Activated naive CD8-positive, alpha-beta T cell treated with anti-CD3 and anti-CD28 coated beads, Interleukin-2, amount 50 U/mL, for 24 hours (primary cell): ENCODE measurements at places on chromosomes 7 and 10.

GRCh38 chr7:90671571-90671970 is 75.5 kb downstream of the CDK14 start:
- no peak for DNase-seq

- DNase-seq = no peak
Measured at GRCh38 chr10:119942973-119943372, 50.4 kb downstream of the SEC23IP start.

DNA sequence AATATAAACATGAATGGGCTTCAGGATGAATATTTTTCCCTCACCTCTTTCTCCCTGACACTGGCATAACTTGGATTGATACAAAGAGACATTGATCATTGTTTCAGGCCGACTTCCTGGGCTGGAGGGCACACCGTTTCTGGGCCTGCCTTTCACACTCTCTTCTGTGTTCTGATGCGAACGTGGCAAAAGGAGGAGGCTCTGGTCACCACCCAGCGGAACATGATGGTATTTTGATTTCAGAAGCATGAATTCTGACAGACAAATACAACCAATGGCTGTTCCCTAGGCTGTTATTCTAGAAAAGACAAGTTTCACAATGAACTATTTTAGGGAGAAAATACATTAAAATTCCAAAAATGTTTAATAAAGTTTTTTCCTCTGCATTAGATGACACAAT is 534.5 kb upstream of the MKI67 start:
- DNase-seq = no peak

DNA sequence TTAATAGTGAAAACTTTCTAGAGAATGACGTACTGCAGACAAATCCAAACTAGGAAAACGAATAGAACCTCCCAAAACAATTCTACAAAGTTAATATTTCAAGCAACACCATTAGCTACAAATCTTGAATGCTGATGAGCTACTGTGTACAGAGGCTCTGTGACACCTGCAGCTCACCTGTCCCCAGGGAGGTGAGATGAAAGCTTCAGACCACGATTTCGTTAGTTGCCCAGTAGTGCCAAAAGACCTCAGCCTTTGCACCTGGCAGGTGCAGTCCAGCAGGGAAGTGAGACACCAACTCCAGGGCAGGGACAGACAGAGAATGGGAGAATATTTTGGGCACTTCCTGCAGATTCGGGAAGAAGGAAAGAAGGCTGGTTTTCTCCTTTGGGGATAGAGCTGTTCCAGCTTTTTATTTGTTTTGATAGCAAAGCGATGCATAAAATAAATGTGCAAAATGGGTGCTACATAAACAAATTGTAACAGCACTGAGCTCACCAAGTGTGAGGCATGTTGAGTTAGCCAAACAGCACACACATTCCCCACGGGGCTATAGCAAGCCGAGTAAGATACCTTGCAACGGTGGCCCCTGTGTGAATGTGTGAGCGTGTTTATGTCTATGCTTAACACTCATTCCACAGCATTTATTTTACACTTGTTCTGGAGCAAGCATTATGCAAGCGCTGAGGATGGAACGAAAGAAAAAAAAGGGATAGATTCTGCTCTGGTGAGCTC is 1024.8 kb upstream of the AUTS2 start:
- DNase-seq = no peak

DNA sequence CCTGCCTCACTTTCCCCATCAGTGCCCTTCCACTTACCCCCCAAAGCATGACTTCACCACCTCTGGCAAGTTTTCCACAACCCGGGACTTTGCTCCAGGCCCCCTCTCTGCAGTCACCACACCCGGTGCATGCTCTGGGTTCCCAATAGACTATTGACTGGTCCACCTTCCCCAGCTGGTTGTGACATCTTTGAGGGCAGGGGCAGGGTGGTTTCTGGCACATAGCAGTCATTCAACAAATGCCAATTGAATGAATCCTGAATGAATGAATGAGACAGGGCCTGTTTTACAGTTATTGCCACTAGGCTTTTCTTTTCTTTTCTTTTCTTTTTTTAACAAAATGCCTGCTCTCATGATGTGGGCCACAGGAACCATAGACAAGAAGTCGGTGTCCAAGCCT is 28.8 kb upstream of the DOCK1 start:
- no peak for DNase-seq

DNA sequence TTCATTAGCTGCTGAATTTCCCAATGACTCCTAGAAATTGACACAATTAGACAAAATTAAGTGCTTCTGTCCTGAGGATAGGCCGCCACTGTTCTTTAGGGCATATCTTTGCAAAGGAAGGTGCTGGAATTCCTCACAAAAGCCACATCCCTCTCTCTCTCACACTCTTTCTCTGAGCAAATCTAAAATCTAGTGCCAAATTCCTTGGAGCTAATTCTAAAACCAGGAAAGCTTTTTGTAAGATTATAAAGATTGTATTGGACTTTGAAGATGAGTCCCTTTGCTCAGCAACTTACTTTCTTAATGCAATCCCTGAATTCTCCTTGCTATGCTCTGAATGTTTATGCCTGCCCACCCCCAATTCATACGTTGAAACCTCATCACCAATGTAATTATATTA is 288.9 kb downstream of the KCNMA1 start:
- DNase-seq = no peak

DNA sequence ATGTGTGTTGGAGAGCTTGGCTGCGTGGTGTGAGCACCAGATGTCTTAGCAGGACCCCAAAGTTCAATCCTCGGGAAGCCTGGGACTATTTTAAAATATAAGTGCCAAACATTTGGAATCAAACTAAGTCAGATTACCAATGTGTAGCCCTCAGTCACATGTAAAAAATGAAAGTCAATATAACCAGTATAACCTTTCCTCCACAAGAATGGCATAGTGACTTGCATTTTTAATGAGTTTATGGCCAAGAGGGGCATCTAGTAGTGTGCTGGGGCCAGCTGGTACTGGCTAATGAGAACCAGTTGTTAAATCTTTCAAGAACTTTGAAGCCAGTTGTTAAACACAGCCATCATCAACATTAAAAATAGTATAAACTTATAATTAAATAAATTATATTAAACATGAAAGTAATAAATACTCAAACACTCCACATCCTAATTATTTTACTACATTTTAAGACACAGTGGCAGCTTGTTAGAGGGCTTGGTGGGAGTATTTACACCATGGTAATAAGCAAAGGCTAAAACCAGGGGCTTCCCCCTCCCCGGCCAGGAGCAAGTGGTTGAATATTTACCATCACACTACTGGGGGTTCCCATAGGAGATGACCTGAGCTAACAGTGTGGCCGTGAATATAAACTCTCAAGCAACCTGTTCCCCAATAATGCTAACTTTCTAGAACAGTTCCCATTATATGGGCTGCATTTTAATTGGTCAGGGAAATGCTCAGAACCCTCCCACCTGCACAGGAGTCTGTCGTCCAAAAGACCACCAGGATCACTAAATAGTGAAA is 7.9 kb upstream of the FAM170B start:
- DNase-seq = no peak

DNA sequence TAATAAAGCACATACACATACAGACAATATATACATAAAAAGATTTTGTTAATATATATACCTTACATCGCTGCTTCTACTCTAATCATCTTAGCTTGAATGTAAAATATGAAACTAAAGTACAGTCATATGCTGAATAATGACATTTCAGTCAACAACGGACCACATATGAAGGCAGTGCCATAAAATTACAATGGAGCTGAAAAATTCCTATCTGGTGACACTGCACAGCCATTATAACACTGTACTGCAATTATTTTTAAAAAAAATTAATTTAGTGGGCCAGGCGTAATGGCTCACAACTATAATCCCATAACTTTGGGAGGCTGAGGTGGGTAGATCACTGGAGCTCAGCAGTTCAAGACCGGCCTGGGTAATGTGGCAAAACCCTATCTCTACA is 122.3 kb downstream of the JMJD1C start:
- DNase-seq = no peak

DNA sequence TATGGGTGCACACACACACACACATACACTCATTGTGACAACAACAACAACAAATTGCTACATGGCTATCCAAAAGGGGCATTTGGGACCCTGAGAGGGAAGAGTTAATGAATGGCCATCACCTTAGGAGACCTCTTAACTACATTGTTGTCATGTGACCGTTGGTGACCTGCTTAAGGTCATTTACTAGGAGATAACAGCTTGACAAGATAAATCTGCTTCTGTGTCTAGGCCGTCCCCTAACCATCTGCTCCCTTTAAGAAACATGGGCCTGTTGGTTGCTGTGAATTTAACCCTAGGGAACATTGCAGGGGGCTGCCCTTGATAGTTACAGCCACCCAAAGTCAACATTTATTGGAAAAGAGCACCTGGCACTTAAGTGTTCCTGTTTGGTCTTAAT is 29.7 kb downstream of the C1QL3 start:
- no peak for DNase-seq

DNA sequence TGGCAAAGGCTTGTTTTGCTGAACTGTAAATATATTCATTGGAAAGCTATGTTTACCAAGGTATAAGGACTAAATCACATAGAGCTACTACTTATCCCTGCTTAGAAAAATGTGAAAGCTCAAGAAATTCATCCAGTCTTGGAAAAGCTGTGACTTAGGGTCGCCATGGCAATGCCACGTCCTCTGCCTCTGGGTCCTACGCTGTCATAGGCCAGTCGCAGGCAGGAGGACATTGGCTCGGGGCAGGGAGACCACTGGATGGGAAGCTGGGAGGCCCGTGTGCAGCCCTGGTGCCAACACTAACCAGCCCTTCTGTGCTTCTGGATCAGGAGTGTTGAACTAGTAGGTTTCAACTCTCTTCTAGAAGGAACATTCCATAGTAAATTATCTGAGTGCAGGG is 67.3 kb upstream of the PDZD8 start:
- no peak for DNase-seq

DNA sequence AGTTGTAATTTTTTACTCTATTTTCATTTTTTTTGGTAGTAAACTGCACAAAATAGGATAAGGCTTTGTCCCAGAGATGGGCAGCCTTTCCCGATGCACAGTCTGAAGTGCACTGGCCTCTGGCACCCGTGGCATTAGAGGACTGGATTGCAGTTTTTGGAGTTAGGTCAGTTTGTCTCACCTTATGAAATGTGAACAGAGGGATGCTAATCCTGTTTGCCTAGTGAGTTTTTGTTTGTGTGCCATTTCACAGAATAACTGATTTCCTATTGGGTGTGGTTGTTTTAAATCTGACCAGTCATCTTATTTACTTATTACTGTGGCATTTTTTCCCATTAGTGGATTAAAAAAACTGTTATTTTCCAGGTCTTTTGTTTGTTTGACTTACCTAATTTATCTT is 109.5 kb upstream of the GATA3 start:
- DNase-seq = no peak

- DNase-seq = peak; percentile 69
Measured at GRCh38 chr7:157851501-157852067, 514.8 kb downstream of the DNAJB6 start.

GRCh38 chr7:30842542-30843451 is 68.9 kb upstream of the AQP1 start:
- DNase-seq = no peak

DNA sequence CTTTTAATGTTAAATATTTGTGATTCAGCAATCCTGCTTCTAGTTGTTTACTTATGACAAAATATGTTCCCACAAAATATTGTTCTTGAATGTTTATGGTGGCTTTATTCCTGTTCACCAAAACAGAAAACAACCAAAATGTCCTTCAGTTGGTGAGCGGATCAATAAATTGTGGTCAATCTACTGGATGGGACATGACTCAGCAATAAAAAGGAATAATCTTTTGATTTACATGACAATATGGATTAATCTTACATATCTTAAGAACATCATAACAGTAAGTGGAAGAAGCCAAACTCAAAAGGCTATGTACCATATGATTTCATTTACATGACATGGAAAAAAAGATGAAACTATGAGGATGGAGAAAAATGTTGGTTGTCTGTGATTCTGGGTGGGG is 691.3 kb upstream of the GHITM start:
- DNase-seq = no peak

- no peak for DNase-seq
Measured at GRCh38 chr10:48751730-48752129, 67.1 kb downstream of the WDFY4 start.

DNA sequence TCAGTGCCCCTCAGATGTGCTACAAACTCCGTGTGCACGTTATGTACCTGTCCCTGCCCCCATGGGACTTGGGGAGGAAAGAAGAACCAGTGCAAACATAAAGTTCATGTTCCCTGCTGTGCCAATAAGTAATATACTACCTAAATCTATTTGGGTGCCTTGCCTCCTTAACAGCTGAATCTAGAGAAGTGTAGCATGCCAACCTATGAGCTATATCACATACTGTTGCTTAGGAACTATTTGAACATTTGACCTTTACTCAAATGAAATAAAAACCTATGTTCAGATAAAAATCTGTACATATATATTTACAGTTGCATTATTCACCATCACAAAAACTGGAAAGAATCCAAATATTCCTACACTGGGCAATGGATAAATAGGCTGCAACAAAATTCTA is 9.8 kb downstream of the POT1 start:
- no peak for DNase-seq

DNA sequence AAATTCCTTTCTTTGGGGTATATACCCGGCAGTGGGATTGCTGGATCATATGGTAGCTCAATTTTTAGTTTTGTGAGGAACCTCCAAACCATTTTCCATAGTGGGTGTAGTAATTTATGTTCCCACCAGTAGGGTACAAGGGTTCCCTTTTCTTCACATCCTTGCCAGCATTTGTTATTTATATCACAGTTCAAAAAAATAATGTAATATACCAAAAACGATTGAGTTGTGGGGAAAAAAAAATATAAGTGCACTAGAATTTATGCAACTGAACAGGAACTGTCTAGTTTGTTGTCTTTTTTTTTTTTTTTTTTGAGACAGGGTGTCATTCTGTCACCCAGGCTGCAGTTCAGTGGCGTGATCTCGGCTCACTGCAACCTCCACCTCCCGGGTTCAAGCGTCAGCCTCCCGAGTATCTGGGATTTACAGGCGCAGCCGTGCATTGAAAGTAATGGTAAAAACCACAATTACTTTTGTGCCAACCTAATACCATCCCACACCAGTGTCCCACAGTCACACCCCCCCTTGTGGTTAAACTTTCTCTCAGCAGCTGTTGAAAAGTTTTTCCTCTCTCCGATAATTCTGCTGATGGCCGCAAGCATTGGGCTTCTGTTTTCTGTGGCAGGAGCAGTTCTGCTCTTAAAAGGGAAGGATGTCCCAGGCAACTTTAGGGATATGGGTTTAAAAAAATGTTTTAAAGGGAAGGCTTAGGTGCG is 6.8 kb upstream of the LAT2 start:
- DNase-seq = no peak

DNA sequence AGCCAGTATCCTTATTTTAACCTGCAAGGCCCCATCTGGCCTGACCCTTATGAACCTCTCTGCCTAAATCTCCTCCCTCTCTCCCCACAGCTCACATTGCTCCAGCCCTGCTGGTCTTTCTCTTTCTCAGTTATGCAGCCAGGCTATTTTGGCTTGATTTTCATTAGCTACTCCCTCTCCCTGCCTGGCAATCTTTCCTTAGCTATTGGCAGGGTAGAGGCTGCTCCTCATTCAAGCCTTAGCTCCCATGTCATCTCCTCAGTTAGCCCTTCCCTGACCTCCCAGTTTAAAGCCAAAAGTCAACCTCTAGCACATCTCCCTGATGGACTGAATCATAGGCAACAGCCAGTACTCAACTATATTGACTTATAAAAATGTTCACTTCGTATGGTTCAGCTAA is 214.4 kb upstream of the CELF2 start:
- no peak for DNase-seq
